A172 (cell line): ENCODE measurements at places on chromosomes 6 and 20. TPM values are rescaled to one million over a fixed set of nuclear protein-coding genes. Genes with fewer than 3 reads are reported as not detected.

DNA sequence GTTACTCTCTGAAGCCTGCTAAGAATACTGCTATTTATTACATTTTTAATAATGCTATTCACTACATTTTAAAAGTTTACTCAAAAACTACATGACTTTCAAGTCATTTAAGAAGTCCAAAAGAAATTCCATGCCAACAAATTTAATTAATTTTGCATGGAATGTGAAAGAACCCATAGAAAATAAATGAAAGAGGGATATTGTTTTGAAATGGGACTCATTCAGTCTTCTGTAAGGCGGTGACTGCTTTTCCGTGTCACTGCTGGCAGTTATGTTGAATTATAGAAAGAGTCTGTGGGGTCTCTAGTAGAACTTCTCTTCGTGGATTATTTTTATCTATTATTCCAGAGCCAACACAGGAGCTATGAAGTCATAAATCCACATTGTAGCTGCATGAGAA, 211.2 kb downstream of the LAMA2 start:
- no peak for DNase-seq

DNA sequence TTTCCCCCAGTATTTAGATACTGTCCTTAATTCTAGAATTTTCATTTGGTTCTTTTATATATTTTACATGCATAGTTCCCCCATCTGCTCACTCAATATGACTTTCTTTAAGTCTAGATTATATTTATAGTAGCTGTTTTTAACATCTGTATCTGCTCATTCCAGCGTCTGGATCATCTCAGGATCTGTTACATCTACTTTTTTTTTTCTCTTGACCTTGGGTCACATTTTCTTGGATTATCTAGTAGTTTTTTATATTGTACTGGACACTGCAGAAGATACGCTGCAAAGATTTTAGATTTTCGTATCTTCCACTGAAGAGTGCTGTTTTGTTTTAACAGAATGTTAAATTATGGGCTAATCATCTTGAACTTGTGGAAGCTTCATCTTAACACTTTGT, 20.7 kb downstream of the RAB22A start:
- DNase-seq: no peak

DNA sequence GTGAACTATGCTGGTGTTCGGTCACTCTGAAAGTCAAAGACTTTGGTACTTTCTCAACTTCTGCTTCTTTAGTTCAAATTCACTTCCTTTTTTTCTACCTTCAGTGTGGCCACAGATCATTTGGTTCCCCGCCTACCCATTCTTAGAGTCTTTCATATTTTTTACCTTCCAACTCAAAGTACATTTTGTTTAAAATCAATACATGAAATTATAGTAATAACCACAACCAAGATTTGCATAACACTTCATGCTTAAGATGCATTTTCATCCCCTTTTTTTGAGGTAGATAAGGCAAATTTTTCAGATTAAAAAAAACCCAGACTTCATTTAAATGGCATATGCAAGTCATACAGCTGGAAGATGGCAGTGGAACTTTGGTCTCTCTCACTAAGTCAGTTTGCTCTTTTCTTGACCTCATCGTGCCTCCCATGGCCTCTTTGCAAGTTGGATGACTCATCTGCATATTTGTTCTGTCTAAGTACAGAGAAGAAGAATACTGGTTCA, 11.9 kb upstream of the CNR1 start:
- DNase-seq: no peak

DNA sequence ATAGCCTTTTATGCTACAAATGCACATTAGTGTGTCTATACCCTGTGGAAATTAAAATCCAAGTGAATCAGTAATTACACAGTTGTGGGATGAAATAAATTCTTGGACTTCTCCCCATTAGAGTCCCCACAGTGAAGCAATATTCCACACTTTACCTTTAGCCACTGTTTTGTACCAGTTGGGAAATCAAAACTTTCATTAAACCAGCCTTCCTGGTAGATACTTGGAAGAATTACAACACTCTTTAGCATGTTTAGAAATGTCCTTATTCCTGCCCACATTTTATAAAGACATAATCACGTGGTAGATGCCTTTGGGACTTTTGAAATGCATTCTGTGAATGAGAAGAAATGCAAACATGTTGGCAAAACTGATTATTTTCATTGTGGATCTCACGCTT, 49.0 kb upstream of the ANKEF1 start:
- DNase-seq: no peak

GRCh38 chr20:37257988-37258387, 3.6 kb downstream of the GHRH start:
- no peak for DNase-seq

- no peak for DNase-seq
Observed at GRCh38 chr6:155486721-155487294, 31.2 kb upstream of the NOX3 start.

GRCh38 chr6:154950979-154951344, 44.2 kb upstream of the TIAM2 start:
- DNase-seq: no peak

DNA sequence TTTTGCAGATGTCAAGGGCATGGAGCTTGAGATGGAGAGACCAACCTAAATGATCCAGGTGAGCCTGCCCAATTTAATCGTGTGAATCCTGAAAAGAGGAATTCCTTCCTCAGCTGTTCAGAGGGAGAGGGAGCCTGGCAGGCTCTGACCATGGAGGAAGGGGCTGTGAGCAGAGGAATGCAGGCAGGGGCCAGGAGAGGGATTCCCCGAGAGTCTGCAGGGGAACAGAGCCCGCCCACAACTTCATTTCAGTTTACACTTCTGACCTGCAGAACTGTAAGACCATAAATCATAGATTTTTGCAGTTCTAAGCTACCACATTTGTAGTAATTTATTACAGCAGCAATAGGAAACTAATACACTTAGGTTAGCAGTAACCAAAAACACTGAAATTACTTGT, 164.1 kb downstream of the TBXT start:
- no peak for DNase-seq

GRCh38 chr6:169723991-169724493, 258 bp downstream of the PHF10 start:
- no peak for DNase-seq

GRCh38 chr6:124655866-124656265, 306.4 kb upstream of the RNF217 start:
- DNase-seq: no peak

Gene IRF4
- total RNA-seq: 0.29 TPM in 1 of 2 replicates, not detected in the other

Gene CST4
- total RNA-seq: not detected in 2 replicates

Gene IFT52
- 43.6 and 53.6 TPM in 2 replicates for total RNA-seq

Gene WFDC6
- total RNA-seq: not detected in 2 replicates

Gene SCRT2
- total RNA-seq: not detected in 2 replicates

Gene GMNN
- total RNA-seq: 49.7 and 65.9 TPM in 2 replicates
